ENCODE measurements at places on chromosomes 1 and 21.
A peak's percentile ranks its signal among the peaks of the same experiment; 100 is the strongest.

DNA sequence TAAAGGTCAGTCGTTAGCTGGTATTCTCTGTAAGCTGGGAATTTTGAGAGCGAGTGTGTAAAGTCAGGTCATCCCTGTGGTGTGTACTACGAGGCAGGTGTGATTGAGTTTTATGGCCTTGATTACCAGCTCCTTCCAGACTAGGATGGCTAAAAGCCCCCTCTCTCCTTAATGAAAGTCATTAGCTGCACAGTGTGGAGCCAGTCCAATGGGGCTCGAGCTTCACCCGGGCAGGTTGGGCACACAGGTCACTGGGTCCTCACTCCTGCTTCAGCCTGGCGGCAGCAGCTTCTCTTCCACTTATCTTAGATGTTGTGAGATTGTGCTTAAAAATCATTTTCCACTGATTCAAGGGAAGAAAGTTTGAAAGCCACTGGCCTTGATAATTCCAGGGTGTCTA, 3.0 kb downstream of the DMRTB1 start:
- DNase-seq, result no peak

DNA sequence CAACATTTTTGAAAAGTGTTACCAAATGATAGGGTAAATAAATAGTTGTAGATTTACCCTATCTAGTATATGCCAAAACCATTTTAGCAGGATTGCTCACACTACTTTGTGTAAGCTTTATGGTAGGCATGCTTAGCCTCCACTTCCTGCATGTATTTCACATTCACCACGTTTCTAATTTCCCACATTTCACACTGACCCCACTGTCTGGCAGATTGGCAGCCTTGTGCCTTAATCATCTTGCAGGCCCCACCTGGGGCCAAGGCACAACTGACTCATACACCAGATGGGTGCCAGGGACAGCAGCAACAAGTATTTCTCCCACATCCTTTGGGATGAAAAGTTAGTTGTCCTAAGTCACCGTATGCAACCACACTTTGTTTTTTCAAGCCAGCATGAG, 21.2 kb upstream of the CENPF start:
- no peak for DNase-seq

- no peak for DNase-seq
Measured at GRCh38 chr1:43919906-43920305, 13.7 kb upstream of the ARTN start.

GRCh38 chr1:105684714-105685113, 1371.8 kb upstream of the PRMT6 start:
- DNase-seq, result no peak

GRCh38 chr1:201708691-201709090, 120.3 kb upstream of the IPO9 start:
- DNase-seq, result no peak

- DNase-seq, result no peak
Measured at GRCh38 chr1:183138301-183138700, 47.8 kb upstream of the LAMC2 start.

DNA sequence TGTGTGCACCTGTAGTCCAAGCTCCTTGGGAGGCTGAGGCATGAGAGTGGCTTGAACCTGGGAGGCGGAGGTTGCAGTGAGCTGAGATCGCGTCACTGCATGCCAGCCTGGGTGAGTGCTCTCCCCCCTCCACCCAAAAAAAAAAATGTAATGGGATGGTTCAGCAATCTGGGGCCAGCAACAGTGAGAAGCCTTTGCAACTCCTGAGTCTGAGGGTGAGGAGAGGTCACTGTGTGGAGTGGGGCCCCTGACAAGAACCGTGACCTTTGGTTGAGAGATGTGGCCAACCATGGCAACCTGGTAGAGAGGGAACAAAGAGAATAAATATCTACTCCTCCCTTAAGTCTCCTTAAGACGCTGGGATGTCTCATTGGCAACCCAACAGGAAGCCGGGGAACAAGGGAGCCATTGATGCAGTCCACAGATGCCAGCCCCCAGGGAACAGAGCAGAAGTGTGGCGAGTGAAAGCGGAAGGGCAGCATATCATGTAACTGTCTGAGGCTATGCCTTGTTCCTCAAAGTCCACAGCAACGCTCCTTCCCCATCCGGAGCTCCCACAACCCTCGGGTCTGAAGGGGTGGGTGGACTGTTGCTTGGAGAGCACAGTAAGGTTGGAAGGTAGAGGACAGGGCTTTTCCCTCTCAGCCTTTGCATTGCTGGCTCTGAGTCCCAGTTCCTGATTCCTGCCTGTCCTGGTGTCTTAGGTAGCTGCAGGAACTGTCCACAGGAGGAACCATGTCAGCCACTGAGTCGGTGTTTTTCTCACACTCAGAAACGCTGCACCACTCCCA, 8.3 kb downstream of the TRNP1 start:
- DNase-seq, result peak; percentile 81

DNA sequence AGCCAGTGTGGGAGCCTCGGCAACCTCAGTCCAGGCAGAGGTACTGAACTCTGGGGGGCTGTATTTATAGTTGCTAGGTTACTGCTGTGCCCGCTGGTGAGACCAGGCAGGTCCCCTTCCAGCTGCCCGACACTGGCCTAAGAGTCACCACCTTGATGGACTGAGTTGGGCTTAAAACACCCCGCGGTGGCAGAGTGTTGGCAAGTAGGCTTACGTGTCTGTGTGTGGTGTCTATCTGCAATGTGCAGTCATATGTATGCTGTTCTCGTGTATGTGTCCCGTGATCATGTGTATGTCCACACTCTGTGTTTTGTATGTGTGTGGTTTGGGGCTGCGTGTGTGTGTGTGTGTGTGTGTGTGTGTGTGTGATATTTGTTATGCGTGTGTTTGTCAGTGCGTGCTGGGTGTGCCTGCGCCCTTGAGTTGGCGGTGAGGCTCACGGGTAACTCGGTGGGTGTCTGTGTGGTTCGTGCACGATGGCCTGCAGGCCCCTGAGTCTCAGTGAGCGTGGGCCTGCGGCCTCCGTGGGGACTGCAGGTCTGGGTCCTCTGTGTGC, 65.5 kb downstream of the MEF2D start:
- no peak for DNase-seq

DNA sequence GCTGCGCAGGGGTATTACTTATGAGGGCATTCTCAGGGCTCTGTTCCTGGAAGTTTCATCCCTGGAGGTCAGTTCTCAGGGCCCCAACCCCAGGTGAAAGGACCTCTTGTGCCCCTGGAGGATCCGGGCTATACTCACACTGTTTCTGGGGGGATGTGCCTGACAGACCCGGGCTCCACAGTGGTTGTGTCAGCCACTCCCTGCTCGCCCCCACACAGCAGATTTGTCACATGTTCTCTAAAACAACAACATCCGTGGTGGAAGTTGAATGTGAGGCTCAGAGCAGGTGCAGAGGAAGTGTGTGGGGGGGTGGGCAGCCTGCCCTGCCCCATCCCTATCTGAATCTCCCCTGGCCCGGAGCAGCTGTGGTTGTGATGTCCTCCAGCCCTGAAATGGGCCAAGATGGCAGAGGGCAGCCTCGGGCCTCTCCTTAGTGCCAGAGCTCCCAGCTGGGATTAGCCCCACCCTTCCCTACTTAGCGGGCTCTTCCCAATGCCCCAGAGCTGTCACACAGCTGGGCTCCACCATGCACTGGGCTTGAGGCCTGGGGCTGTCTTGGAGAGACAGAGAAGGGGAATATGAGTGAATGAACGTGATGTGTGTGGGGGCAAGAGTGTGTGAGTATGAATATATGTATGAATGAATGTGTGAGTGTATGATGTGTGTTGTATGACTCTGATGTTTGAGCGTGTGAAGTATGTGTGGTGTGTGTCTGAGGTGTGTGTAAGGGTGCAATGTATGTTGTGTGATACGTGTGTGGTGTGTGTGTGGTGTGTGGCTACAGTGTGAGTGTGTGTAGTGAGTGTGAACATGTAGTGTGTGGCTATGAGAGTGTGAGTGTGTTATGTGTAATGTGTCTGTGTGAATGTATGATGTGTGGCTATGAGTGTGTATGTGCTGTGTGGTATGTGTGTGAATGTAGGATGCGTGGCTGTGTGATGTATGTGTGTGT, 1.5 kb upstream of the FCMR start:
- peak; percentile 89 for DNase-seq

DNA sequence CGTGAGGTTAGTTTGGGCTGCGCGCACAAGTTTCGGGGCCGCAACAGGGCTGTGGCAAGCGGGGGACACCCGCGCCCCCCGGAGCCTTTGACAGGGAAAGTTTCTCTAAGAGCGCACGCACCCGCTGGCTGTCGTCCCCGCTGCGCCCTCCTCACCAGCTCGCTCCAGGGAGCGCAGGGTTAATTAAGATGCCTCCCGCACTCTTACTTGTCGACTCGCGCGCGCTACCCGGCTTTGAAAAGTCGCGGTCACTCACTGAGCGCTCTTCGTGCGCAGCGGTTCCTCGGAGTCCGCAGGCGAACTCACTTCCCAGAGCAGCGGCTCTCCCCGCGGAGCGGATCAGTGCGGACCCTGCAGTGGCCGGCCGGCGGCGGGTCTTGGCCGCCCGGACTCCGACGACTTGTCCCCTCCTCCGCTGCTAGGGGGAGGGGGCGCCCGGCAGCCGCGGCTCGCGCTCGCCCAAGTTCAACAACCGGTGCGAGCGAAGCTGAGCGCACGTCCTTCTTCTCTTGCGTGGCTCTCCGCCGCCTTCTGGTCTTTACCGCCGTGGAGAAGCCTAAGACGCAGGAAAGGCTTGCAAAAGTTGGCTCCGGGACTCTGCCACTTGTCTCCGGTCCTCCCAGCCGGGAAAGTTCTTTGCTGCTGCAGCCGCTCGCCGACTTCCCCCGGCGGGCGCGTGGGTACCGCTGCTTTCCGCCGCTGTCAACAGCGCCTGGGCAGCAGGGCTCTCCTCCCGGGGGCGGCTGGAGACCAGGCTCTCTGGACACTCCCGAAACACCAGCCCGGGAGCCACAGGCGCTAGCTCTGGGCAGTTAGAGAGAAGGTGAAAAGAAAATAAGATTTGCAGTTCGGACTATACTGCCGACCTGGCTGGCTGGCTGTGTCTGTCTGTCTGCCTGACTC, 506 bp downstream of the JUN start:
- DNase-seq, result peak; percentile 53

DNA sequence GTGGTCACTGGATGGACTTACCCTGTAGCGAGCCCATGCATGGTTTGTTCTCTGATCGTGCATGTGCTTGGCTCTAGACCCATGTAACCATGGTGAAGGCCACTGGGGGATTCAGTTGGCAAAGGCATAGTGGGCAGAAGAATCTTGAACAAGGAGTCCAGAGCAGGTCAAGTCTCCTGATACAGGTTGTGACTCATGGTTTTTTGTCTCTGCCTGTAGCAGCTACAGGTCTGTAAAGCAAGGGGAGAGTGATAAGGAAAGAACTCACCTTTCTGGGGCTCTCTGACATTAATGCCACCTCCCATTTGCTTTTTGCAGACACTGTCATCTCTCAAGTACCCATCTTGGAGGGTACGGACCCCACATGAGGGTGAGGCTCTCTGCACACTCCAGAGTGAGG, 153.4 kb upstream of the CAMK1G start:
- DNase-seq, result no peak

- DNase-seq, result no peak
Measured at GRCh38 chr1:50913954-50914353, 46.1 kb downstream of the FAF1 start.

DNA sequence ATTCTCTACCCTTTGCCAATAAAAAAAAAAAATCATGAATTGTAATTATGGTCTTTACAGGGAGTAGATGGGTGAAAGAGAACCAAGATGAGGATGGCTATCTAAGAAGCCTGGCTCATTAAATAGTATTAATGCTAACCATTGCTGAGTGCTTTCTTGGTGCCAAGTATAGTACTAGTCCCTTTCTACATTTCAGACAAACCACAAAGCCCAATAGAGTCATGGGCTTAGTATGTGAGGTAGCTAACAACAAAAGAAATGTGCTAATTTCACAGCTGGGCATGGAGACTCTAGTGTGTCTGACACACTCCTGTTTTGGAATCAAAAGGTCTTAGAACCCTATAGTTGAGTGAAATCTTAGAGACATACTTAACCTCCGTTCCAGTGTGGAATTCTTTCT, 84.5 kb upstream of the ESRRG start:
- no peak for DNase-seq

DNA sequence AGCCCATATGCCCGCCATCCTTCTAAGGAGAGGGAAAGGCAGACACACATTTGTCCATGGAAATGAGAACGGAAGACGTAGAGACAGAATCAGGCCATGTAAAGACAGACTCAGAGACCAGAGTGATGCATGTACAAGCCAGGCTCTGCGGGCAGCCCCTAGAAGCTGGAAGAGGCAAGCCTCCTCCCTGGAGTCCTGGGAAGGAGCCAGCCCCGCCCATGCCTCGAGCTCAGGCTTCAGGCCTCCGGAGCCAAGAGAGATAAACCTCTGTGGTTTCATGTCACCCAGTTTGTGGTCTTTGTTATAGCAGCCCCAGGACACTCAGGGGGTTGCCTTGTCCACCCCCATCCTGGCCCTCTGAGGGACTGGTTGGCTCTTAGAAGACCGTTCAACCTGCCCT, 11.6 kb downstream of the PDE9A start:
- DNase-seq, result no peak

DNA sequence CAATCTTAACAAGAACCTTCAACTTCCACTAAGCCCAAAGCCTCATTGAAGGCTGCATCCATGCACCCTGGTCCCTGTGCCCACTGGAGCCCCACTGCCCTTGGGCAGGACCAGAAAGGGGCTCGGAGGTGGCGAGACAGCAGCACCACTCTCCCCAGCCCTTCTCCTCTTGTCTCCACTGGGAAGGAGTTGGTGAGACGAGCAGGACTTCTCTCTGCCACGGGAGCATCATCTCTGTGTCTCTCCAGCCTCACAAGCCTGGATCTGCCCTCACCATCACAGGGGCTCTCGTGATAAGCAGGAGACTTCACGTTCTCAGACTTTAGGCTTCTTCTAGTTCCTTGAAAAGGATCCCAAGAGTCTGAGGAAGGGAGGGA, 7.2 kb upstream of the ETV3L start:
- no peak for DNase-seq

DNA sequence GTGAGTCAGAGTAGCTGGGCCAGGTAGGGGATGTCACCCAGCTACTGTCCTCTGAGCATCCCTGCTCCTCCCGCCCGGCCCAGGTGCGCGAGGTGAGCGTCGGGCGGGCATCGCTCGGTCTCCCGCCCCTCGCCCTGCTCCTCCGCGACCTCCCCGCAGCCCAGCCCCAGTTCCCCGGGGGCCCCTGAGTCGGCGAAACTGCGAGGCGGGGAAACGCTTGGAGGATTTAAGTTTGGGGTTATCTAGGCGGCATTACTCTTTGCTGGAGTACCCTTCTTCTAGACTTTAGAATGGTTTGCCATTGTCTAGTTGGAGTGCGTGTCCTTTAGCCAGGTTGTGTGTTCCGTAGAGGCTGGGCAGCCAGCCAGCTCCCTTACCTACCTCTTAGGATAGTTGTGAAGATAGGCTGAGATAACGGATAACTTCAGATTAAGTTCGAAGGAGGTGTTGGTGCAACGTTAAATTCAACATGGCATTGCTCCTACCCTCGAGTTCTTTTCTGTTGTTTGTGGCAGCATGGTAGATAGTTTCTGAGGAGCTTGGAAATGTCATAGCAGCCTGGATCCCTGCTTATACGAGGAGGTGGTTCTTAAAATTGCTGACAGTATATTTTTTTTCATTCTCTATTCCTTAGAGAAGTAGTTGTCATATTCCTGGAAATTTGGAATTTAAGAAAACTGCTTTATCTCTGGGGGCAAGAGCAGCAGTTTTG, 697 bp downstream of the AGO3 start:
- no peak for DNase-seq

- no peak for DNase-seq
Measured at GRCh38 chr1:192849011-192849410, 40.2 kb downstream of the RGS2 start.

GRCh38 chr1:41391834-41392527, 30.7 kb downstream of the FOXO6 start:
- DNase-seq, result no peak

GRCh38 chr1:16183179-16183578, 27.3 kb upstream of the EPHA2 start:
- no peak for DNase-seq

GRCh38 chr21:43189936-43190335, 21.1 kb downstream of the CRYAA start:
- DNase-seq, result no peak
